SK-MEL-5 (cell line): ENCODE measurements at places on chromosomes 16 and 17. TPM values are rescaled to one million over a fixed set of nuclear protein-coding genes. Genes with fewer than 3 reads are reported as not detected.

- no peak for DNase-seq
These were observed 85.1 kb upstream of the TBX2 start for GRCh38 chr17:61314368-61315078.

GRCh38 chr16:26951950-26952349 lies 114.8 kb upstream of the C16orf82 start:
- no peak for DNase-seq

DNA sequence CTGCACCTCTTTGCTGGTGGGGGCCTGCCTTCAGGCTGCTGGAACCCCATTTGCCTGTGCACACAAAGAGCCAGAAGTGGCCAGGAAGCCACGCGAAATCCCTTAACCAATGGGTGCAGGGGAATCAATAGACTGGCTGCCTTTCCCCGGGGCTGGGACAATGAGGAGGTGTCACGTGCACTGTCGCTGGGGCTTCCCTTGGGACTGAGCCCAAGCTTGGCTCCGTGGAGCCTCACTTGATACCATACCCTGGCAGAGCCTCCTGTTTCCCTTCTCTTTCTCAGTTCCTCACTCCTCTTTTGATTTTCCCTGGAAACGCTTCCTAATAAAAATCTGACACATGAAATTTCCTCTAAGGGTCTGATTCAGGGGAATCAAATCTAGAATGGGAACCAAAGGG lies 38.8 kb upstream of the C16orf82 start:
- DNase-seq, result no peak

The CSH2 gene
- total RNA-seq, result not detected in 2 replicates

The PPP1R1B gene
- 0.08 TPM in 1 of 2 replicates, not detected in the other for total RNA-seq

The NLRC3 gene
- total RNA-seq, result not detected in 2 replicates

The KRT32 gene
- not detected in 2 replicates for total RNA-seq
